ENCODE measurements at places on chromosomes 13 and 19.

DNA sequence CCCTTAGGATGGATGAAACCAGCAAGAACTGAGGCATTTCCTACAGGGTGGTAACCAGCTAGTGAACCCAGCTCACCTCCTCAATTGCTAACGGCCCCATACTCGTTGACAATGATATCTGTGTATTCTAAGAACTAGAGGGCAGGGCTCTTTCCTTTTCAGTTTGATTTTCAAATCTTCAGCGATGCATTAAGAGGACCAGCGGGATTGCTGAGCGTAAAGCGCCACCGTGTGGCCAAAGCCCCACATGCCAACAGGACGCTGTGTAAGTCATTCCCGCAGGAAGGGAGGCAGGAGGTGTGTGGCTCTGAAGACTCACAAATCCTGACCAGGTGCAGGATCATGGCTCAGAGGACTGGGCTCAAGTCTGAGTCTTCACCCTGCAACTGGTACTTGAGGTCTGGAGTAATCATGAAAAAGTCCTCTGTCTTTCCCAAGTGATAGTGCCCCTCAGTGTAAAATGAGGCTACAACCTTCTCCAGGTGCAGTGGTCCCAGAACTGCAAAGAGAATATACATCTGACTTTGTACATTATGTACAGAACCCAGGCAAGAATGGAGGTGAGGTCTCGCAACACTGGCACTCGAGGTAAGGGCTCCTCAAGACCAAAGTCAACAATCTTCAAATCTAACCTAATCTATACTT lies 40.9 kb downstream of the C13orf42 start:
- DNase-seq, result peak; percentile 96

- DNase-seq, result no peak
Measured at GRCh38 chr13:71852736-71853135, 14.3 kb downstream of the DACH1 start.

GRCh38 chr19:42683917-42684513 lies 56.3 kb downstream of the PSG3 start:
- DNase-seq, result peak; percentile 46

DNA sequence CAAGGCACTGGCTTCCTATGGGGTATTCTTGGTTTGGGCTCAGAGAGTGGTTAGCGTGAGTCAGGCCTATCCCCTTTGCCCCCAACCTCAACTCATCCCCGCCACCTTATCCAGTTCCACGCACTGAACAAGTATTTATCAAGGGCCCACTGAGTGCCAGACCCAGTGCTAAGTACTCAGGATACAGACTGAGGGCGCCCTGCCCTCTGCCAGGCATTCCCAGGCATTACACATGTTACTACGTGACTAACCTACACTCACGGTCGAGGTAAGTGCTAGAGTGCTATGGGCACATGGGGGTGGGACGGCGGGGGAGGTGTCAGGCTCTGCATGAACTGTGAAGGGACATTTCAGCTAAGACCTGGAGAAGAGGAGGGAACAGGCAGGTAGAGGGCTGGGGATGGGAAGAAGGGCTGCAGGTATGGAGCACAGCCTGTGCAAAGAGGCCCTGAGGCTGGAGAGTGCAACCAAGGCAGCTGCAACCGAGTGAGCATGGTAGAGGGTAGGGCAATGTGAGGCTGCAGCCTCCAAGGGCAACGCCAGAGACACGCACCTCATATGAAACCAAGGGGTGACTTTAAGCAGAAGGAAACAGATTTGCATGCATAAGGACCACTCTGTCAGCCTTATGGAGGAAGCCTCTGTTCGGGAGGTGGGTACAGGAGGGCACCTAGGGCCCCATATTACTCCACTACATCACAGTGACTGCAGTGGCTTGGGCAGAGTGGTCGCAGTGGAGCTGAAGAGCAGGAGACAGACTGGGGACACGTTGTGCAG lies 22.5 kb downstream of the DHRS12 start:
- DNase-seq, result no peak

DNA sequence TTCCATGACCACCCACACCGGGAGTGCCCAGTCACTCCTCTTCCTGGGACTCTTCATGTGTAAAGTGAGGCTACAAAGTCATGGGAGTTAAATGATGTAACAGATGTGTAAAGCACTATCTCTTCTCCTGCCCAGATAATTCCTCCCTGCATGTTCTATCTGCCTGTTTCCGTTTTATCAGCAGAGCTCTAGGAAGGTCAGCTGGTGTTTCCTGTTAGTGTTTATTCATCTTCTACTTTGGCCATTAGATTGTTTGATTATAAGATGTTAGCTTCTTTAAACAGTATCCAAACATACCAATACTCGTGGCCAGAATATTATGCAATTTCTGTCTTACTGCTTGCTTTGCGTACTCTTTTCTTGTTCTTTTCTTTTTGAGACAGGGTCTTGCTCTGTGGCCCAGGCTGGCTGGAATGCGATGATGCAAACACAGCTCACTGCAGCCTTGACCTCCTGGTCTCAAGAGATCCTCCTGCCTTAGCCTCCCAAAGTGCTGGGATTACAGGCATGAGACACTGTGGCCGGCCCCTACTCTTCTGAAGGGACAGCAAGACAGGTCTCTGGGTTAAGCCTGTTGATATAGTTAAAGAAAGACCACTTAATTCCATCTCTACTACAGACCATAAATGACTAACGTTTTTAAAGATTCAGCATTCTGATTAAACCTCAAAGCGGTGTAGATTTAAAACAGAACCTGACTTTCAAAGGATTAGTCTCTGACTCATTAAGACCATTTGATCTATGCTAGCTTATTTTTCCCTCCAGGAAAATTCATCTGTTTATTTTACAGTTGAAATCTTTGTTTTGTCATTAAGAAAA lies 97.4 kb upstream of the AKAP11 start:
- no peak for DNase-seq

GRCh38 chr13:33560726-33561125 lies 257.2 kb upstream of the RFC3 start:
- no peak for DNase-seq

GRCh38 chr13:59658027-59658737 lies 505.5 kb downstream of the DIAPH3 start:
- DNase-seq, result no peak

GRCh38 chr13:113905942-113906341 lies 42.1 kb upstream of the GAS6 start:
- DNase-seq, result no peak

- DNase-seq, result no peak
Measured at GRCh38 chr13:102651892-102652291, 43.0 kb downstream of the METTL21C start.

DNA sequence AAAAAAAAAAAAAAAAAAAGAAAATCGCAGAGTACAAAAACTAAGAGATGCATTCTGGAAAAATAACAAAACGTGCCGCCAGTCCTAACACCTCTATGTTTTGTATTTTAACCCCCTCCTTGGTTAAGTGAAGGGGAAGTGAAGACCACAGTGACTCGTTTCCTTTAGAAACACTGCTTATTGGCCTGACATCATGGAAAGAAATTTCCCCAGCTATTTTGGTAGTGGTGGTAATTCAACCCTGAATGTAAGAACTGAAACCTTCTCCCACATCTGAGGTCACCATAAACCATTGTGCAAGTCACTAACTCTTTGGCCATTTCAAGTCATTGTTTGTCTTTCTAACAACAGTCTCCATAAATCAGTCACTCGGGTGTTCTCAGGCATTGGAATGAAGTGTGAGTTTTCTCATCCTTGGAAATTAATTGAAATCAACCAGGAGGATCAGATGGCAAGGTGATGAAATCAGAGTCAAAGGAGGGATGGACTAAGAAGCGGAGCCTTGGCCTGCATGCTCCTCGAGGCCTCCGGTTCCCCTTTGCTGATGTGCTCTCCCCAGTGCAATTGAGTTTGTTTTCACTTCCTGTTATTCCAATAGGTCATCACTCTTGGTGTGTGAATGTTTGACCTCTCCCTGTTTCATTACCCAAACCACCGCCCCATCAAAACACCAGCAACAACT lies 443.9 kb downstream of the FGF9 start:
- no peak for DNase-seq

GRCh38 chr13:48891586-48891985 lies 84.1 kb upstream of the FNDC3A start:
- no peak for DNase-seq

- DNase-seq, result peak; percentile 89
Measured at GRCh38 chr19:45667620-45668341, at the start of gene GIPR. TSS of gene GIPR (plus strand) at chr19:45668221. CDS start at chr19:45669521, 1,300 bp downstream.

DNA sequence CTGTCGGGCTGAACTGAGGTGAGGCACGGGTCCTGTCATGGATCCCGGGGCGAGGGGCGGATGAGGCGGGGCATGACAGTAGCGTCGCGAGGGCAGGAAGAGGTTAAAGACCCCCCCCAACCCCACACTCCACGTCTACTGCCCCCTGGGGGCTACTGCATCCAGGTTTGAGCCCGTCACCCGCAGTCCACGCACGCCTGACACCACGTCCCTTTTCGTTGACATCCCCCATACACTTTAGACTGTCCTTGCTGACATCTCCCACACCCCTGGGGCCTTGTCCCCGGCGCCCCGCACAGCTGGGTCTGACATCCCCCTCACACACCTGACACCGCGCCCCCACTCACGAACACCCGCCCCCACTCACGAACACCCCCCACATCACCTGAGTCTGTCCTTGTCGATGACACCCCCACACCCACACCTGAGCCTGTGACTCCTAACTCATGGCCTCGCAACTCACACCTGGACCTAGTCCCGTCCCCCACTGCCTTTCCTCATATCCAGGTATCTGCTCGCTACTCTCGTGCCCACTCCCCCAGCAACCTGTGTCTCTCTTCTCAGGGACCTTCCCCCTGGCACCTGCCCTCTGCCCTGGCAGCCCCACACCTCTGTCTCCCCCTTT lies 416 bp downstream of the SLC25A42 start:
- no peak for DNase-seq

GRCh38 chr13:60787083-60787482 lies 390.1 kb downstream of the TDRD3 start:
- DNase-seq, result no peak

GRCh38 chr19:30882411-30883005 lies 466.7 kb downstream of the TSHZ3 start:
- no peak for DNase-seq

DNA sequence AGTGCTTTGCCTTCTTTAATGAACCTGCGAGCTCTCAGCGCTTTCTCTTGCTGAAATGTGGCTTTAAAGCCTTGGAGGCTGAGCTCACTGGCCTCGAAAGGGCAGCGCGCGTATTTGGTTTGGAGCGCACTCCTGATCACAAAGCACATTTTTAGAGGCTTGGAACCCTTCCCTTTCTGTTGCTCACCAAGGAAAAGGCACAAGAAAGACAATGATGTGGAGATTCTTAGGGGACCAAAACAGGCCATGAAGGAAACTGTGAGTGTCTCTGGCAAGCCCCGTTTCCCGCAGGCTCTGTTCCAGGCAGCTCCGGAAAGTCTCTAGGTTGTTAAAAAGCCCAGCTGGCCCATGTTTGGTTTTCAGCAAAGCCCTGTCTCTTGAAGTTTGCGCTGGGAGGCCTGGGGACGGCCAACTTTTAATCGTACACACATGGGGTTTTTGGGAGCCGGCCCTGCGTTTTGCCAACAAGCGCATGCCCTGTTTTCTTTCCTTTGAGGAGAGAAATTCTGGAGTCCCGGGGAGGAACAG lies 9.4 kb upstream of the SPC24 start:
- DNase-seq, result no peak

- no peak for DNase-seq
Measured at GRCh38 chr13:33828431-33829129, 10.6 kb downstream of the RFC3 start.

GRCh38 chr13:47503475-47503874 lies 497.6 kb downstream of the SUCLA2 start:
- no peak for DNase-seq

DNA sequence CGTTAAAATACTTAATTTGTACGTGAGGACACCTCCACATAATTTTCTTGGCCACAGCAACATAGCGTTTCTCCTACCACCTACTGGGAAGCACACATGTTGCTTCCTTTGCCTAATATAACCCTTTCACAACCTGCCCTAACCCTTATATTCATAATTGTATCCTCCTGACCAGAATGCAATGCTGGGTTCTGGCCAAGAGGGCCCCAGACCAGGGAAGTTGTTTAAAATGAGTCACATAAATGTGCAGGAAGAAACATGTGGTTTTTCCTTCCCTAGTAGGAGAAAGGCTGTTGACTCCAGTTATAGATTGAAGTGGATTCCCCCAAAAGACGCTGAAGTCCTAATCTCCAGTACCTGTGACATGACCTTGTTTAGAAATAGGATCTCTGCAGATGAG lies 187.3 kb downstream of the NUFIP1 start:
- no peak for DNase-seq

DNA sequence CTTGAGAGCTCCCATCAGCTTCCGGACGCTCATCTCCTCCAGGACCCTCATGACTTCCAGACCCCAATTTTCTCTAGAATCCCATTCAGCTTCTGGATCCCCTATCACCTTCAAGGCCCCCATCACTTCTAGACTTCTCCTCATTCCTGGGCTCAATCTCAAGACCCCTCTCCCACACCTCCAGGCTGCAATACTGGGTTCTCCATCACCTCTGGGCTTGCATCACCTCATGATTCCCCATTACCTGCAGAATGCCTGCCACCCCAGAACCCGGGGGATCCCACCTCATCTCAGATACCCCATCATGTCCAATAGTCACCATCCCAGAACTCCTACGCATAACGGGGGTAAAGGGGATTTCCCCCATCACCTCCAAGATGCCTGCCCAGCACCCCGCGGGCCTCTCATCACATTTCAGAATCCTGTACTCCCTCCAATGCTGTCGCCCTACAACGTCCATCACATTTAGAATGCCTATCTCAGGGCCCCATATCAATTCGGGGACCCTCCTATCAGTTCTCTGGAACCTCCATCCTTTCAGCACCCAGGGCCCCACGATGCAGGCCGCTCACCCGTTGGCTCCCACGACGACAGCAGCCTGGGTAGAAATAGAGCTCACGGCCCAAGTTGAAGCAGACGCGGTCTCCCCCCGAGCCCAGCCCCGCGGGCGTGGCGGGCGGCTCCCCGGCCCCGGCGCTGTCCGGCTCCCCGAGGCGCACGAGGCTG lies 738 bp downstream of the DMWD start:
- no peak for DNase-seq

DNA sequence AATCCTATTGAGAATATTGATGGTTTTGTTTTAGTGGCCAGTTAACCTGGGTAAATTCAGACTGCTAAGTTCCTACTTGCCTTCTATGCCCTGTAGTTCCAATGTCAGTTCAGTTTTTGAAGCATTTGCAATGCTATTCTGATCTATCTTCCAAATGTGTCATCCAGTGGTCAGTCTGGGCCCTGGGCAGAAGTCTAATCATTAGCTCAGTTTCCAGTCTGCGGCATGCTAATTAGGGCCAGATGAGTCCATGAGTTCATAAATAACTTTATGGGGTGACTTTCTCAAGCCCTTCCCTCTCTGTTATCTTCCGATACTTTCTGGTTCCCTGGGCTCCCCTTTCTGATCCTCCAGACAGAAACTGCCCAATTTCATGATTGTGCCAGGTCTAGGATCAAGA lies 32.7 kb downstream of the FAM187B start:
- no peak for DNase-seq
